ENCODE measurements at places on chromosomes 2 and 18.

- no peak for DNase-seq
Observed at GRCh38 chr18:25921677-25922421, 168.6 kb downstream of the SS18 start.

DNA sequence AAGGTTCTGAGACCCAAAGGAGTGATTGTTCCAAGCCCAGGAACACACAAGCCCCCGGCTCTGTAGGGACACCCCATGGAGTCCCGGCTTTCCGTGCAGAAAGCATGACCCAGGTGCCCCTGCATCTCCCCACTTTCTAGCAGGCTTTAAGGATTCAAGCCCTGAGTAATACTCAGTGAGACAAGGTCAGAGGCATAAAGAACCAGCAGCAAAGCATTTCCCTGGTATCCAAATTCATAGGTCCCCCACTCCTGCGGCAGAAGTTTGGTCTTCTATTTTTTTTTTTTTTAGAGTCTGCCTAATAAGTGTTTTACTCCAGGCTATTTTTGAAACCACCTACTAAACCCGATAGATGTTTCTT, 16.3 kb downstream of the TSHZ1 start:
- DNase-seq, result no peak

DNA sequence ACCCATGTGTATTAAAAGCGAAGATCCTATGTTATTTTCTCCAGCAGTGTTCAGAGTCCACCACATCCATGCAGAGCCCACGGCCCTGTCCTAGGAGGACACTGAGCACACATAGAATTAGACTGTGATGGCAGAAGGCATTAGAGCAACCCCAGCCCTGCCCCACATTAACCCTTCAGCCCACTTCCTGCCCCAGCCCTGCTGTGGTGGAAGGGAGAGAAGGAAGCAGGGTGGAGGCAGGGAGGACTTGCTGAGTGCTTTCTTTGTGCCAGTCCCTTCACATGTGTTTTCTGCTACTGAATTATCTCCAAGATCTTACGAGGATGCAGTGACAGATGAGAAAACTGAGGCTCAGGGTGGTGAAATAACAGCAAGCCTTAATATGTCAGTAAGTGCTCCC, 339.0 kb downstream of the SMAD2 start:
- DNase-seq, result no peak

GRCh38 chr2:236380051-236380612, 115.9 kb upstream of the ASB18 start:
- DNase-seq, result no peak

DNA sequence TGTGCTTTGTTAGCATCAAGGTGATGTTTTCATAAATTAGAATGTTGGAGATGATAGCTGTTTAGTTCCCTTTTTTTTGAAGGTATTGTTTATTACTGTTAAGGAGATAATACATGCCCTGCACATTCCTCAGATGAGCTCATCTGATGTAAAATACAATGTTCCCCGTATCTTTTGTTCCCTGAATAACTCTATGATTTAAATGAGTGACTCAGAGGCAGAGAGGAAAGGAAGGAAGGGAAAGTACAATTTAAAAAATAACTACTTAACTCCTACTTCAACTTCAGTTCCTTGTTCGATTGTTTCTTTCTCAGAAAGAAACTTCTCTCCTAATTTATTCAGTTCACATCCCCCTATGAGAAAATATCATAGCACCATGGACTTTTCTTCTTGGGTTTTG, 208.7 kb downstream of the KCNE4 start:
- no peak for DNase-seq

GRCh38 chr2:157928372-157928771, 52.2 kb upstream of the ACVR1 start:
- no peak for DNase-seq
